ENCODE measurements at places on chromosomes 13 and 19.

- no peak for DNase-seq
These were observed 63.5 kb downstream of the ALOX5AP start for GRCh38 chr13:30798776-30799355.

DNA sequence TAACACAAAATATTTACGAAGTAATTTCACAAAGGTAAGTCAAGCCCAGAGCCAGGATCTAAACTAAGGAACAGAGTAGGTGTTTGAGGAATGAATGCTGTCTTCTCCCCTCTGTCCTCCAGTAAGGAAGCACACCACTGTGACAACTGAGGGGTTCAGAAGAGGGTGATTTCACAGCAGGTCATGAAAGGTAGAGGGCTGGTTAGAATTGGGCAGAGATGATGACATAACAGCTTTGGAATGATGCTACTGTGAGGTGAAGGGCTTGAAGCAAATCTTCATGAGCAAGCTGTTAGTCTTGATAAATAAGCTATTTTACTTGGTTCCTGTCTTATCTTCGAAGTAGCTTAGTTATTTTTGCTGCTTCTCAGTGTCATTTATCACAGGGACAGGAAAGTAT lies 498.6 kb downstream of the FGF9 start:
- DNase-seq: no peak

DNA sequence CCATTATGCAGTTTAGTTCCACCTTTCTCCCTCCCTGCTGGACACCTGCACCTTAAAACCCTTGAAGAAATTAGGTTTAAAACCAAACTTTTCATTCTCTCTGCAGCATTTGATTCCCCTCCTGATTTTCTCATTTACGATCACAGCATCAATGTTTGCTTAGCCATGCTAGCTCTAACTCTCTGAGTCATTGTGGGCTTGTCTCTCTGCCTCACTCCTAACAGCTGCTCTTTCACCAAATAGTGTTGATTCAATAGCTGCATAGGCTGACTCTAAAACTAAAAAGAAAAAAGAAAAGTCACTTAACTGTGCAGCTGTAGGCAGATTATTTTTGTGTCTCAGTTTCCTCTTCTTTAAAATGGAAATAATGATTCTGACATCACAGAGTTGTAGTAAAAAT lies 1124.9 kb downstream of the DIAPH3 start:
- no peak for DNase-seq

DNA sequence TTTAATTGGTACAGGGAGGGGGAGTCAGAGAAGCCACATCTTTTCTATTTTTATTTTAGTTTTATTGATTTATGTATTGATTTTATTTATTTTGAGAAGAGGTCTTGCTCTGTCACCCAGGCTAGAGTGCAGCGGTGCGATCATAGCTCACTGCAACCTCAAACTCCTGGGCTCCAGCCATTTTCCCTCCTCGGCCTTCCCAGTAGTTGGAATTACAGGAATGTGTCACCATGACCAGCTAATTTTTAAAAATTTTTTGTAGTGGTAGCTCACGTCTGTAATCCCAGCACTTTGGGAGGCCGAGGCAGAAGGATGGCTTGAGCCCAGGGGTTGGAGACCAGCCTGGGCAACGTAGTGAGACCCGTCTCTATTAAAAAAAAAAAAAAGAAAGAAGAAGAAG lies 4.1 kb downstream of the IL27RA start:
- DNase-seq: no peak

- DNase-seq: no peak
These were observed 18.0 kb downstream of the MPND start for GRCh38 chr19:4361152-4362046.

DNA sequence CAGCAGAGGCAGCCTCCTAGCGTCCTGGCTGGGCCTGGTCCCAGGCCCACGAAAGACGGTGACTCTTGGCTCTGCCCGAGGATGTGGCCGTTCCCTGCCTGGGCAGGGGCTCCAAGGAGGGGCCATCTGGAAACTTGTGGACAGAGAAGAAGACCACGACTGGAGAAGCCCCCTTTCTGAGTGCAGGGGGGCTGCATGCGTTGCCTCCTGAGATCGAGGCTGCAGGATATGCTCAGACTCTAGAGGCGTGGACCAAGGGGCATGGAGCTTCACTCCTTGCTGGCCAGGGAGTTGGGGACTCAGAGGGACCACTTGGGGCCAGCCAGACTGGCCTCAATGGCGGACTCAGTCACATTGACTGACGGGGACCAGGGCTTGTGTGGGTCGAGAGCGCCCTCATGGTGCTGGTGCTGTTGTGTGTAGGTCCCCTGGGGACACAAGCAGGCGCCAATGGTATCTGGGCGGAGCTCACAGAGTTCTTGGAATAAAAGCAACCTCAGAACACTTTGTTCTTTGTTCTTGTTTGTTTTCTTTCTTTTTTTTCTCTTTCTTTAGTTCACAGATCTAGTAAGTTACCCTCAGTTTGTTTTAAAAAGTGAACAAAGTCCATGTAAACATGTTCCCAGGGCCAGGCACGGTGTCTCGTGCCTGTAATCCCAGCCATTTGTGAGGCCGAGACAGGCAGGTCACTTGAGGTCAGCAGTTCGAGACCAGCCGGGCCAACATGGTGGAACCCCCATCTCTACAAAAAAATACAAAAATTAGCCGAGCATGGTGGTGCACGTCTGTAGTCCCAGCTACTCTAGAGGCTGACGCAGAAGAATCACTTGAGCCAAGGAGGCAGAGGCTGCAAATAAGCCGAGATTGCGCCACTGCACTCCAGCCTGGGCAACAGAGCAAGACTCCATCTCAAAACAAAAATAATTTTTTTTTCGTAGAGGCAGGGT lies 10.2 kb downstream of the ANGPTL4 start:
- DNase-seq: no peak

DNA sequence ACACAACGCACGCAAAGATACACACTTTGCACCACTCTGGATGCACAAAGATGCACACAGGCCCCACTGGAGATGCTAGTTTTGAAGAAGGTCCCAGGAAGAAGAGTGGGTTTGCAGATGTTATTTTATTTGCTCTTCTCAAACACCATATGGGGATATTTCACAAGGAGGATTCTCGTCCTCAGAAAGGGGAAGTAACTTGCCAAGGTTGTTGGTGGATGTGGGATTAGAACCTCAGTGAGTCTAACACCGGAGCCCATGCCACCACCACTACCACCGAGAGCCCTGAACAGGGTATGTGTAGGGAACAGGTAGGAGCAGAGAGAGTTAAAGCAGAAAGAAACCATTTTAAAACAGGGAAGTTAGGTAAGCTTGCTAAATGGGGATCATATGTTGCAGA lies 9.6 kb upstream of the CEACAM6 start:
- DNase-seq: no peak

GRCh38 chr13:98450539-98451111 lies 126.3 kb downstream of the STK24 start:
- DNase-seq: no peak

GRCh38 chr13:50779443-50780200 lies 63.9 kb downstream of the DLEU7 start:
- DNase-seq: no peak

GRCh38 chr13:40316301-40316700 lies 350.1 kb downstream of the FOXO1 start:
- DNase-seq: peak; percentile 18

GRCh38 chr19:41353466-41354342 lies at the start of gene TGFB1:
TSS of gene TGFB1 (minus strand) at chr19:41353922. CDS start at chr19:41353044, 878 bp downstream.
- peak; percentile 94 for DNase-seq

- DNase-seq: no peak
These were observed 21.9 kb downstream of the ONECUT3 start for GRCh38 chr19:1774989-1775772.

DNA sequence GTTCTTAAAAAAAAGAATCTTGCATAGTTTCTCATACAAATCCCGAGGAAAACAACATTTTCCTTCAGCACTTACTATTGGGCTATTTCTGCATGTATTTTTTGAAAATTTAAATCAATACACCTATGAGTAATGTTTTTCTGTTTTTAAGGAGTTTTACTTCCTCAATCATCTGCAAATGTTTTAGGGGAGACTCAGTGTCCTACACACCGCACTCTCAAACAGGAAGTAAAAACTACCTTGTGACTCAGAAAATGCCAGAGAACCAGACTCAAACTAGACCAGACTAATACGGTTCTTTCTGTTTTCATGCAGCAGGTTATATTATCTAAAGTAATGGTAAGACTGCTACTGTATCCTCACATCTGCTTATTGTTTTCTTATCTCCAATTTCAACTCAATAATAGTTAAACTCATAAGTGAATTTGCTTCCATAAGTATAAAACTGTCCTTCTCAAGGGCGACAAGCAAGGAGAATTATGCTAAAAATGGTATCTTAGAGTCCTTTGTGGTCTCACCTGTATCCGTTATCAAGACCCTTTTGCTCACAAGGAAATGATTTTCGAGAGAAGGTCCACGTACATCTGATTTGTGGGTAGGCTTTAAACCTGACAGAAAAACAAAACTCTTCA lies 52.5 kb downstream of the FLT3 start:
- no peak for DNase-seq

- DNase-seq: no peak
These were observed 716.2 kb upstream of the GPC6 start for GRCh38 chr13:92510416-92510815.

GRCh38 chr19:5059793-5060192 lies 90.9 kb downstream of the KDM4B start:
- no peak for DNase-seq

- DNase-seq: peak; percentile 26
These were observed 14.9 kb downstream of the LAIR2 start for GRCh38 chr19:54517483-54517882.

GRCh38 chr19:3275583-3276340 lies 51.3 kb downstream of the CELF5 start:
- DNase-seq: peak; percentile 93

DNA sequence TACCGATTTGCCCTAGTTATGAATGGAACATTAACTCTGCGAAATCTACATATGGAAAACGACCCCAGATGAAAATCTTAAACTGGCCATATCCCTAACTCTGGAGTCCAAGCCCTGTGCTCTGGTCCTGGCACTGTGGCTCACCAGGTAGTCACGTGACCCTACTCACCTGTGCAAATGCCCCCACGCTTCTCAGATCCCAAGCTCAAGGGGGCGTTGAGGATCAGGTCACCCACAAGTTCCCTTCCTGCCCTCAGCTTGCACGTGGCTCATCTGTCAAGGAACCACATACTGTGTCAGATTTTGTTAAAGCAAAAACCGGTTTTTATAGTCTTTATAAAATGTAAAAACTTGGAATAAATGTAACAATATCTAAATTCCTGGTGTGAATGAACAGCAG lies 324.0 kb downstream of the SHISA2 start:
- DNase-seq: no peak

- no peak for DNase-seq
These were observed 157.9 kb downstream of the RNF17 start for GRCh38 chr13:24921881-24922280.

DNA sequence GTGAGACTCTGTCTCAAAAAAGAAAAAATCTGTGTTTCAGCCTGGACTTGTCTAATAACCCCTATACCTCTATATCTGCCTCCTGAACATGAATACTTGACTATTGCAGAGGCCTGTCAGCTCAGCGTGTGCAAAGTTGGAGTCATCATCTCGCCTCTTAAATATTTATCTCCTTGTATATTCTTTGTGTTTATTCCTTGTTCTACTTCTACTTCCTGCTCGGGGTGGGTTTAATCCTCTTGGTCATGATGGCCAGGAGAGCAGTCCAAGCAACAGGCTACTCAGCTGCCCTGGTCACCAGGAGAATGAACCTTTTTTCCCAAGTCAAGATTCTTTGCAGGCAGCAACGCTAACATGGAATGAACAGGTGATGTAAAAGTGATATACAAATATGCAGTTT lies 119.1 kb downstream of the PCCA start:
- no peak for DNase-seq

- DNase-seq: no peak
These were observed 20.0 kb upstream of the ZNF841 start for GRCh38 chr19:52115526-52116053.

DNA sequence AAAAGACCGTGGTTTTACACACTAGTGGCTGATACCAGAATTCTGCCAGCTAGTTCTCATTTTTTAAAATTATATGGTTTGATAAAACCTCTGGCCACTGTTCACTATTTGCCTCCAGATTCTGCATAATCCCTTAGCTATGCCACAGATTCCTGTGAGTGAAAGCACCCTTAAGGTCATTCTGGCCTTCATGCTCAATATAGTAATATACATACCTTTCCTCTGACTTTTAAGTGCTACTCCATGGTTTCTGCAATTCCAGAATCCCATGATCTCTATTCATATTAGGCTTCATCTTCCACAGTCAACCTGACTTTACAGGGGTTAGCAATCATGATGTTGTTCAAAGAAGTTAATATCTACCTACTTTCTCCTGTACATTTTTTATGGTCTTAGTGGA lies 274.1 kb upstream of the EDNRB start:
- no peak for DNase-seq

DNA sequence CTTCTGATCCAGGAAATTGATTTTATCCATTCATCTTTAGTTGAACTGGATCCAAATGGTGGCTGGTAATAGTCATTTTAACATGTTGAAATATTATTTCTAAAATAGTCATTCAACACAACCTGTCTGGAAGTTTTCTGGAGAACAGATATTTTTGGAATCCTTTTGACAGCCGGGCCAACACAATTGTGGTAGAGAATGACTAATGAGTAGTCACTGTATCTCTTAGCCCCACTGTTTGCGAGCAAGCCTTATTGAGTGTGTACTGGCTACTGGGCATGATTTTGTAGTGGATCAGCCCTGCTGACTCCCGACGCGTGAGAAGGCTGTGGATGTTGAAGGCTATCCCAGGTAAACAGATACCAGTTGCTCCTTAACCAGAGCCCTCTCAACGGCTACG lies 383.4 kb downstream of the ZNF536 start:
- no peak for DNase-seq

GRCh38 chr13:41455725-41456419 lies 1.5 kb upstream of the RGCC start:
- DNase-seq: peak; percentile 22

- peak; percentile 17 for DNase-seq
These were observed 396.9 kb upstream of the SLITRK5 start for GRCh38 chr13:87274209-87274819.

DNA sequence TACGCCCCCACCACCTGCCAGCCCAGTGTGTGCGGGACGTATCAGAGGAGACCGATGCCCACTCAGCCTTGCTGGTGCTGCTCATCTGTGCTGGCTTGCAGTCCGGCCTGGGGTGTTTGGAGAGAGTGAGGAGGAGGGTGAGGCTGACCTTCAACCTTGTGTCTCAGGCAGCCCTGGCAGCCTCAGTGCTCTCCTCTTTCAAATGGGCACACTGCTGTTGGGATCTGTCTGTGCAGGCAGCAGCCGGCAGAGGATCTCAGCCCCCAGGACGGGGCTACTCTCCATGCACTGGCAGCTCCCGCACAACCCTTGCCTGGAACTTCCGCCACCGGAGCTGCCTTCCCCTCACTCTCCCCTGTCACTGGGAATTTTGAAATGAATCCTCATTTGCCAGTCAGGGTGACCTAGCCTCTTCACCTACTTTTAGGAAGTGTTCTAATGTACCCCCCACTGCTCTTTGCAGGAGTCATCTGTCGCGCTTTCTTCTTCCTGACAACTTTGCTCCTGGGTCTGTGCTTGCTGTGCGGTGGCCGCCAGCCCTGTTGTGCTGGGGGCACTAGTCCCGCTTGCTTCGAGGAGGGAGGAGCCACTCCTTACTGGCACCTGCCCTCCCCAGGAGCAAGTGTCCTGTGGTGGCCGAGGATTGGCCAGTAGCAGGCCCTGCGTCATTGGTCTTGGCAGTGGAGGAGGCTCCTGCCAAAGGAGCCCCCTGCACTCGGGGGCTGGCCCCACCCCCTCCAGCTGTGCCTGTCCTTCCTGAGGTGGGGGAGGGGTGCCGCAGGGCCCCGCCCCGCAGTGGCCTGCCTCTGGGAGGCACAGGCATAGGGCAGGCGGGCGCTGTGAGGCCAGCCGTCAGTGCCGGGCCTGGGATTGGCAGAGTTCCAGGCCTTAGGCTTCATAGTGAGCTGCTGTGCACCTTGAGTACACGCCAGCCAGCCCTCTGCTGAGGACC lies 53.4 kb downstream of the TSSK6 start:
- DNase-seq: peak; percentile 29

- no peak for DNase-seq
These were observed 321.6 kb downstream of the NDFIP2 start for GRCh38 chr13:79802389-79803085.

All from stimulated activated naive CD8-positive, alpha-beta T cell treated with anti-CD3 and anti-CD28 coated beads, Interleukin-15, amount 100 ng/mL, for 72 hours (primary cell).